Activated T-helper 1 cell treated with anti-CD3 and anti-CD28 coated beads, Interleukin-12 subunit alpha, Interleukin-12 subunit beta, Interleukin-2, Interleukin-4 antibody, amounts not matched to agents 30 ng/mL and 10 ng/mL and 1 ng/mL, durations not matched to agents 14 hours and 24 hours and 36 hours (primary cell): ENCODE measurements at places on chromosomes 16 and 17.
A peak's percentile ranks its signal among the peaks of the same experiment; 100 is the strongest.

DNA sequence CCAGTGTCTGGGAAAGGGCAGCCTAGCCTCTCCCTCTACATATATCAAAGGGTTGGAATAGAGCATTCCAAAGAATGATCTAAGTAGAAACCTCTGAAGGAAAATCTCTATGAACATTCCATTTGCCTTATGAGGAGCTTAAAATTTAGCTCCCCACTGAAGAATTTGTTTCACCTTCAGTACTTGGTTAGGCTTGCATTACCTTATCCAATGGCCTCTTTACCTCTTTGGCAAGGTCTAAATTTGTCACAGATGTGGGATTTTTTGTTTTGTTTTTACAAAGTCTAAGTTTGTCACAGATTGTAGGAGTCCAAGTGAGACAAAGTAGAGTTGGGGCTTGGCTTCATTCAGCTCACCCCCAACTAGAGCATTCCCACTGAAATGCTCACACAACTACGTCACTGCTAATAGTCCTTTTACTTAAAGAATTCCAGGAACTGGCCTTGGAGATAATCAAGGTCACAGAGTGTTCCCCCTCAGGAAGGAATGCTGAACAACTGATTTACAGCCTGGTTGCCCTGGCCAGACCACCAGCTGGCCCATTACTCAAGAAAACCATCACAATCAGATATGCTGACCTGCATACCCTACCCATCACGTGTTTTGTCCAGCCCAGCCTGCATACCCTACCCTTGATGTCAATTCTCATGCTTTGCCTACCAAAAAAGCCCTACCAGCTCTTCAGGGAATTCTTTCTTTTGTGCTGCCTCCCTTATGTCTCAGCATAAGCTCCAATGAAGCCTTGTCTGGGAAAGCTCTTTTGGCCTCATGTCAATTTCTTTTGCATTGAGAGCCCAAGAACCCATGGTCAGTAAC, 26.5 kb upstream of the PPM1D start:
- no peak for DNase-seq

DNA sequence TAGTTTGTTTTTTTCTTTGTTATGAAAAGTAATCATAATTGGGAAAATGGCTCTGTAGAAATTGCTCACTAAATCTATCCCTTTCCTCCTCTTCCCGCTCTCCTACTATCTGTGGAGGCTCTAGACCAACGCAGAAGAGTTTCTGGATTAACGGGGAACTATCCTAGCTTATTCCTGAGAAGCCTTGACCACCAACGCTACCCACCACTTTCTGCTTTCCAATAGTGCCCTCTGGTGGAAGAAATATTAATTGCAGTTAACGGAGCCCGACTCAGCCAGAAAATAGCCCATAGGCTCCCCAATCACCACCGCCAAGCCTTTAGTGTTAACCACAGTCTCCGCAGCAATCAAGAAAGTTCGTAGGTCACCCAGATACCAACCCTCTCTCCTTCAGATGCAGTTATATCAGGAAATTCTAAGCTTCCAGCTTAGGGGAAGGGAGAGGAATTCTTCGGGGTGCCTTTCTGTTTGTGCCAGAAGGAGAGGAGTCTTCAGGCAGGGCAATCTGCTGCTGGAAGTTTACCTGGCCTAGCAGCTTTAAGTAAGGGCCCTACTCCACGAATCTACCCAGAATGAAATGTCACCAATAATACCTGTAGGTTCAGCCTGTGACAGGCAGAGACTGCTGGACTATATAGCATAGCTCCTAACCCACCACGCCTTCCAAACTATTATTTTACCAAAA, 23.0 kb upstream of the NSRP1 start:
- peak; percentile 25 for DNase-seq

DNA sequence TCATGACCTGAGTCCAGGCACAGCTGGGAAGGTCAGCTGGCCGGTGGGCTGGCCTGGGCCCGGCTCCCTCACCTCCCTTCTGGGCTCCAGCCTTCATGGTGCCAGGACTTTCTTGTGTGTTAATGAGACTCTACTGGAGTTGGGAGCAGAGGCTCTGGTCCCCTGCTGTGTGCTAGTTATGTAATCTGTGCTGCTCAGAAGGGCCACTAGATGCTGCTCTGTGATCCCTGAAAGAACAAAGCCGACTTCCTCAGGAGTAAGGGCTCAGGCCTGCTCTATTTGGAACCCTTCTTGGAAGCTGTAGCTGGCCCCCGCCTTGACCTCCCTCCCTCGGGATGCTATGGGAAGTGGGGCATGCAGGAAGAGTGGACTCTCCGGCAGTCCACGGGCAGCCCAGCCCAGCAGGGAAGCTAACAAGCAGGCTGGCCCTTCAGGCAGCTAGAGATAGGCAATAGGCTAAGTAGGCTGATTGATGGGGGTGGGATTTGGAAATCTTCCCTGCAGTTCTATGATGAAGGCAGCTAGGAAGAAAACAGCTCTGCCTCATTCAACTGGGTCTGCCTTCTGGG, 3.3 kb upstream of the CDK5R1 start:
- no peak for DNase-seq

DNA sequence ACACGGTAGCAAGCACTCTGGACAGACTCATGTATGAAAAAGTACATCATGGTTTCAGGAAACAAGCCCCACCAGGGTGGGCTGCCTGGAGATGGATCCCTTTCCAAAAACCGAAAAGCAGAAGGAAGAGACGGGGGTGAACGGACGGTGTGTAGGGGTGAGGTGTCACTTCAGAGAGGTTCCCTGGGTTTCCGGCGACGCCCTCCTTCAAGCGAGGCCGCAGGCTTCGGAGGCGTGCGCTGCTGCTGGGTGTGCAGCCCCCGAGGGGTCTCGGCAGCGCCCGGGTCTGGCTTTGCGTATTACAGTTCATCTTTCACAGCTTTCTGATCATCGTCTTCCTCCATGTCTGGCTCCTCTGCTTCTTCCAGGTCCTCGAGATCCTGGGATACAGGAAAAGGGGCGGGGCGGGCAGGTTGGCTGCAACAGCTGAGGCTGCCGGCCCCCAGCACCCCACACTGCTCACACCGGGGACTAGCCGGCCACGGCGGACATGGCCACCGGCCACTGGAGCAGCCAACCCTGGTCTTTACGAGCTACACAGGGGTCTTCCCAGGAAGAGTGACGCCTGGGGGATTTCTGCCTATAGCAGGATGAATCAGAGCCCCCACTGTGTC, 9.0 kb upstream of the PPP1R27 start:
- DNase-seq = no peak

DNA sequence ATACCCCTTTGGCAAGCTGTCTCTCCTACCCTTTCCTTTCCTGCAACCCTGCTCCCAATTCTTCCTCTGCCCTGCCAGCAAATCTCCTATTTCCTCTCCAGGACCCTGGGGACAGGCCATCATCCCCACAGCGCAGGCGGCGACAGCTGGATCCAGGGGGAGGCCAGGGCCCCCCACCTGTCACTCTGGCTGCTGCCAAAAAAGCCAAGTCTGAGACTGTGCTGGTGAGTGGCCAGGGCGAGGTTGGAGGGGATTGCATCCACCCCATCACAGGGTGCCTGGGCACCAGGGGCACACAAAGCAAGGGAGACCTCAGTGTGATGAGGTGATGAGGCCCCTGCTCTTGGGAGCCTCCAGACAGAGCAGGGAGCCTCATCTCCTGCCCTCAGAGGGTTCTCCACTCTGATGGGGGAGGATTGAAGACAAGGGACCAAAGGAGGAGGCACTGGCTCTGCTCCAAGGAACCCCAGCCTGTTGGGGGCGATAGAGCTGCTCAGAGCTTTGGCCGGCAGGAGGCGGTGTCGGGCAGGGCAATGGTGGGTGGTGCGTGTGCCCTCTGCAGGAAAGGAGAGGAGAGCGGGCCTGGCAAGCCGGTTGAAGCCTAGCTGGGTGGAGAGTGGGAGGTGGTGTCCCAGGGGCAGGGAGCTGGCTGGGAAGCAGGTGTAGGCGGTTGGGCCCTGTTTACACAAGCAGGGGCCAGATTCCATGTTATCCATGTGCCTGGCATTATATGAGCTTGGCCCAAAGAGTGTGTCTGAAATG, 15.6 kb upstream of the PDK2 start:
- DNase-seq = no peak

- DNase-seq = no peak
These were observed 10.0 kb downstream of the DUS2 start for GRCh38 chr16:68033101-68033500.

DNA sequence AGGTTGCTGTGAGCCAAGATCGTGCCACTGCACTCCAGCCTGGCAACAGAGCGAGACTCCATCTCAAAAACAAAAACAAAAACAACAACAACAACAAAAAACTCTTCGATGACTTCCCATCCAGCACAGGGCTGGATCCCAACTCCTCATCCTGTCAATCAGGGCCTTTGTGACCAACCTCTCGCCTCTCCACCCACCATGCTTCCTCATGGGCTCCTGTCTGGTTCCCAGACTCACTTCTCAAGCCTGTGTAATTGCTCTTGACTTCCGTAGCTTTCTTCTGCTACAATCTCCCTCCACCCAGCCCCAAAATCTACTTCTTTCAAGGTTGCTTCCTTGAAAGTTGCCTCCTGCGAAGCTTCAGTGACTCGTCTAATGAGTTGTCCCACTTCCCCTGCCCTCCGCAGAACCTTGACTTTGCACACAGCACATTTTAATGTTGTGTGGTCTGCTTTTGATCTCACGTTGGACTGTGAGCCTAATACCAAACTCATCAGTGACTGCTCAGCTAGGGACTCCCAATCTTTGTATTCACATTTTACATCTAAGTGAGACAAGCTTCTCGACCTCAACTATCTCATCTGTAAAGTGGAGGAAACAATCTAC, 936 bp upstream of the RASL10B start:
- no peak for DNase-seq

GRCh38 chr17:78140169-78141051, 5.8 kb upstream of the C17orf99 start:
- DNase-seq = peak; percentile 96

GRCh38 chr16:80283466-80284392, 257.1 kb upstream of the DYNLRB2 start:
- no peak for DNase-seq

DNA sequence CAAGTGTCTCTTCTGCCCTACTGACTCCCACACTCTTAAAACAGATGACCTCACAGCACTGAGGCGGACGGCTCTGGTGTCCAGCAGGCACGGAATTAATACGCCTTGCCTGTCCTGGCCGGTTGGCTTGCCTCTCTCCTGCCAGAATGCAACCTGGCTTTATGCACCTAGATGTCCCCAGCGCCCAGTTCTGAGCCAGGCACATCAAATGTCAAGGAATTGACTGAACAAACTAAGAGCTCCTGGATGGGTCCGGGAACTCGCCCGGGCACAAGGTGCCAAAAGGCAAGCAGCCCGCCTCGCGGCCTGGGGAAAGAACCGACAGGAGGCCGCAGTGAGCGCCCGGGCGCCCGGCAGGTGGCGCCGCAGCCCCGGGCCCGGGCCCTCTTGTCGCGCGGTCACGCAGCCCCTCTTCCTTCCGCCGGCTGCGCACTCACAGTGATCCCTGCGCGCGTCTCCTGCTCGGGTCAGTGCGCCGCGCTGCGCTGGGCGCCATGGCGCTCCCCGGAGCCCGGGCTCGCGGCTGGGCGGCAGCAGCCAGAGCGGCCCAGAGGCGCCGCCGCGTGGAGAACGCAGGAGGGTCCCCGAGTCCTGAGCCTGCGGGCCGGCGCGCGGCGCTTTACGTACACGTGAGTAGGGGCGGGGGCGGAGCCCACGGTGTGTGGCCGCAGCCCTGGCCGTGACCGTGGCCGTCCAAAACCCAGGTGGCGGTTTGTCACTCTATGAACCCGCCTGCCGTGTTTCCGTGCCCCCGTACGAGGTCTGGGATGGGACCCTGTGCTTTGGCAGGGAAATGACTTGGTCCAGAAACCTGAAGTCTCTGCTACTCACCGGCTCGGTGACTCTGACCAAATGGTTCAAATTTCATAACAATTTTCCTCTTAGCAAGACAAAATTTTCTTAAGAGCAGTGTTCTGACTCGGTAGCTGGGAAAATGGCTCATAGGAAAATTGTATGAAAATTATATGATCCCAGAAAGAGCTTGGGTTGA, at the start of gene RSAD1:
TSS of gene RSAD1 (plus strand) at position 470 of the 991 bp plus-strand sequence. CDS start at position 495, 25 bp downstream.
- peak; percentile 79 for DNase-seq

- no peak for DNase-seq
These were observed 95.0 kb downstream of the PRKCB start for GRCh38 chr16:23930791-23931190.

DNA sequence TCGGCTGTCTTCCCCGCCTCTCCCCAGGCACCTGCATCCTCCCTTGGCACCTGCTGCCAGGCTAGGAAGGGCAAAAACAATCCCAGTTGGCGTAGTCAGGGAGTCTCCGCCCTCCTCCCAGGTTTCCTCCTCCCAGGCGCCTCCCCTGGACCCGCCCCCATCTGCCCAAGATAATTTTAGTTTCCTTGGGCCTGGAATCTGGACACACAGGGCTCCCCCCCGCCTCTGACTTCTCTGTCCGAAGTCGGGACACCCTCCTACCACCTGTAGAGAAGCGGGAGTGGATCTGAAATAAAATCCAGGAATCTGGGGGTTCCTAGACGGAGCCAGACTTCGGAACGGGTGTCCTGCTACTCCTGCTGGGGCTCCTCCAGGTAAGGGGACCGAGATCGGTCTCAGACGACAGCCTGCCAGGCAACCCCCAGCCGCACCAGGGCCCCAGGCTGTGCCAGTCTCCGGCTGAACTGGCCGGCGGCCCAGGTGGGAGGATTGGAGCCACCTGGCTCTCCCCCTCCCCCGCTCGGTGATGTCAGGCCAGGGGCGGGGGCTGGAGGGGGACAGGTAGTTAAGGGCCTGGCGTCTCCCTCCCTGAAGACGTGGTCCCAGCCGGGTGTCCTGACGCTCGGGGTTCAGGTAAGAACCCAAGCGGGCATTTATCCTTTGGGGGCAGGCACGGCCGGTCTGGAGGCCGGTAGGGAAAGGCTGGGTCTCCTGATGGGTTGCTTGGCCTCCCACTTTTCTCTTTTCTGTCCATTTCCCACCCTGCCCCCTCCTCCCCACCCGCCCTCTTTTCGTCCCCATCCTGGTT, at the start of gene GRB7:
TSS of gene GRB7 (plus strand) at position 179 of the 808 bp plus-strand sequence. CDS start 4,364 bp downstream, outside the sequence.
- no peak for DNase-seq

- no peak for DNase-seq
These were observed 10.1 kb downstream of the NUDT7 start for GRCh38 chr16:77732241-77732946.

DNA sequence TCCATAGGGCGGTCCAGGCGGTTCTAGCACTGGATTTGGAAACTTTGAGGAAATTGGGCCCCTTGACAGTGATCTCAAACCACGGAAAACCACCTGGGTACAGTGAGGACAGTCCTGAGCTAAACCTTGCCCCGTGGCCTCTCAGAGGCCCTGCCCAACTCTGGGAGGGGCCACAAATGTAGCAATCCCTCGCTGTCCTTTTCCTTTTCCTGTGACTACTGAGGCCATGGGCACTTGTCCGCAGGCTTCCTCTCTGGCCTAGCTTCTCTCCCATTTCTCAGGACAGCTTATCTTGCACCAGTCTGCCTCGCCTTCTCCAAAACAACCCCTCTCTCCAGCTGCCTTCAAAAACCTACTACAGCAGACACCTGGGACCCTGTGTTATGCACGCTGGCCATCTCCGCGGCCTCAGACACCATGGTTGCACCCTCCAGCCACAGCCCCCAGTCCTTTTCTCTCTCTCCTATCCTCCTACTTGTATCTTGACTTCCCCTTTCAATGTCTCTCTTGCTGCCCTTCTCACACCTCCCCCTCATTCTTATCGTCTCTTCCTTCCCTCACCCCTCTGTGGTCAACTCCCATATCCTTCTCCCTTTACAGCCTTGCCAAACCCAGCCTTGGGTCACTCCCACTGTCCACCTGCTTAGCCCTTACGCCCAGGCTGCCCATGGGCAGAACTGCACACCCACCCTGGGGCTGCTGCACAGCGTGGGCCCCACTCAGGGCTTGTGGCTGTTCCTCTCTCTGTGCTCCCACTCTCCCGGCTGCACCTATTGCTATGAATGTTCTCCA, 7.6 kb downstream of the SCPEP1 start:
- DNase-seq = no peak

GRCh38 chr17:11922638-11923037, 74.6 kb downstream of the ZNF18 start:
- DNase-seq = no peak
